ENCODE measurements at places on chromosomes 7 and 10. TPM values are rescaled to one million over a fixed set of nuclear protein-coding genes. Genes with fewer than 3 reads are reported as not detected.

DNA sequence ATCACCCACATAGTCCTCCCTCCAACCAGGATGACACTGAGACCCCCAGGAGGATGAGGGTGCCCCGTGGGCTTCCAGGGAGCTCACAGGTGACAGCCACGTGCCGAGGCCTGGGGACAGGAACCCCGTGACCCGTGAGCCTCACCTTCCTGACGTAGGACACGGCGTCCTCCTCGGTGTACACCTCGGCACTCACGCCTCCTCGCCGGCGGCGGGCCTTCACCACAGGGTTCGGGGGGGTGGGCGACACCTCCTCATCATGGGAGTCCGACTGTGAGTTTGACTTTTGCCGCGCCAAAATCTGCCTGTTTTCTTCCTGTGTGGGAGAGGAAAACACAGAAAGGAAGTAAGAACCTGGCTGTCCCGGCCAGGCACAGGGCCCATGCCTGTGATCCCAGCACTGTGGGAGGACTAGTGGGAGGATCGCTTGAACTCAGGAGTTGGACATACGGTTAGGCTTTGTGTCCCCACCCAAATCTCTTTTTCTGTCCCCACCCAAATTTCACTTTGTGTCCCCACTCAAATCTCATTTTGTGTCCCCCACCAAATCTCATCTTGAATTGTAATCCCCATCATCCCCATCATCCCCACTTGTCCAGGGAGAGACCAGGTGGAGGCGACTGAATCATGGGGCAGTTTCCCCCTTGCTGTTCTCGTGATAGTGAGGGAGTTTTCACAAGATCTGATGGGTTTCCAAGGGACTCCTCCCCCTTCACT, 45.9 kb upstream of the DNAAF5 start:
- no peaks in the 10 kb centered on the region for H3K4me1 ChIP-seq
- no peak for DNase-seq
- no peak overlapping the region for H3K4me3 ChIP-seq
- H3K27me3 ChIP-seq, result no peaks in the 10 kb centered on the region

GRCh38 chr7:138755842-138756590, 41.8 kb upstream of the TMEM213 start:
- H3K4me1 ChIP-seq, result no peaks in the 10 kb centered on the region
- H3K27ac ChIP-seq, result no peak overlapping the region
- peak; percentile 13 for DNase-seq

DNA sequence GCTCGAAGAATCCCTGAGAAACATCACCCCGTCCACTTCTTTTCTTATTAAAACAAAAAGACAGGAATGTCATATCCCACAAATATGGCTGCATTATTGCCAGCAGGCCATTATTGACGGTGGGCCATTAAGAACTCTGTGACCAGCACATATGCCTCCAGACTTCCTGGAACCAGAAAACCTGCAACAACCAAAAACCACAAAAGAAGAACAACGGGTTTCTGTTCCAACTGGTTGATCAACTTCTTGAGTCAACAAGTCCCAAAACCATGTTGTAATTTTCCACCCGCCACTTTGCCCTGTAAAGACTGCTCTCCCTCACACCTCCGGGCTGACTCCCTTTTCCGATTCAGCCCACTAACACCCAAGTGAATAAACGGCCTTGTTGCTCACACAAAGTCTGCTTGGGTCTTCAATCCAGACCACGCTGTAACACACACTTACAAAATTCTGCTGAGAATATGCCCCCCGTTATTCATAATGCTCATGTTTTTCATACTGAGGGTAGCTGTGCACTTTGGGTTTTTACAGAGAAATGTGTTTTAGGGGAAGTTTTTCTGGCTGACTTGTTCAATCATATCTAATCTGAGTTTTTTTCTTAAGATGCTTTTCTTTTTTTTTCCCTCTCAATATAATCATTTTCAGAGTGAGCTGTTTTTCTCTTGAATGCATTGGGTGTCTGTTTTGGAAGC, 20.7 kb downstream of the ZNF107 start:
- no peak for DNase-seq
- H3K4me3 ChIP-seq, result no peak overlapping the region
- no peaks in the 10 kb centered on the region for H3K27me3 ChIP-seq
- no peaks in the 10 kb centered on the region for H3K4me1 ChIP-seq
- H3K27ac ChIP-seq, result no peak overlapping the region

- no peak overlapping the region for H3K27ac ChIP-seq
- H3K4me1 ChIP-seq, result no peaks in the 10 kb centered on the region
- no peak overlapping the region for H3K4me3 ChIP-seq
- H3K36me3 ChIP-seq, result no peaks in the 10 kb centered on the region
- H3K27me3 ChIP-seq, result no peaks in the 10 kb centered on the region
Observed at GRCh38 chr10:72793752-72794151, 99.8 kb upstream of the OIT3 start.

Gene C10orf67
- polyA plus RNA-seq, result 0.76 TPM

Gene USP54
- polyA plus RNA-seq, result 4.0 TPM

Gene AKR1D1
- polyA plus RNA-seq, result not detected
